ENCODE measurements at places on chromosomes 7 and 10. TPM values are rescaled to one million over a fixed set of nuclear protein-coding genes. Genes with fewer than 3 reads are reported as not detected.

DNA sequence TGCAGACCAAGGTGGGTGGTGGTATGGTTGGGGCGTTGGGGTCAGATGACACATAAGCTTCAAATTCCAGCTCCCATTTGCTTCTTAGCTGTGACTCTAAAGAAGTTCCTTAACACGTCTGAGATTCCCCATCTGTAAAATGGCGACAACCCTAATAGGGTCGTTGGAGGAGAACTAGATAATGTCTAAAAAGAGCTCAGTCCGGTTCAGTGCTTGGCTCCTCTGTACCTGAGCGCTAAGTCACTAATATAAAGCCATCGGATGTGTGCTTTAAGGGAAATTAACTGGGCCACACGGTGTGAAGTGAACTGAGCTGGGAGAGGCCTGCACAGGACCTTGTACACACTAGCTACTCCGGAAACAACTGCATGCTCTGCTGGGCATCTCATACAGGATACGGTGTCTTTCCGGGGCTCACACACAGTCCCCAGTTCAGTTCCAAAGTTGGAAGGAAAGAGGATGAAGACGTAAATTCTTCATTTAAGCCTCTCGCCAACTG lies 476 bp upstream of the ZFYVE27 start:
- H3K27ac ChIP-seq = no peak overlapping the region
- H3K4me3 ChIP-seq = no peak overlapping the region
- no peaks in the 10 kb centered on the region for H3K36me3 ChIP-seq
- H3K4me1 ChIP-seq = peaks cover 3% of the 10 kb centered on the region

DNA sequence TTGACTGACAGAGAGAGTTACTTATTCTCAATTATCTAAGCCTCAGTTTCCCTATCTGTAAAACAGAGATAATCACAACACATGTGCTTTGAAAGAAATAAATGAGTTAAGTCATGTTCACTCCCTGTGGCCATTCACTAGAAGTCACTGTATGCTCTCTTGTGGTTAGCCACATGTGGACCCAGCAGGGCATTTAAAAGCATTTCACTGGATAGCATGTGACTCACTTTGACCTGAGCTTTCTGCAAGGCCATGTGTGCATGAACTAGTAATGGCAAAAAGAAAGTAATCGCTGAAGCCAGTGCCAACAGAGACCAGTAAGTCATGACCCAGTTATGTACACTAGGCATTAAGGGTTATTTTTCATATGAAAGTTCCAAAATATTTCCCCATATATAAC lies 557.0 kb upstream of the IGFBP3 start:
- H3K36me3 ChIP-seq = no peaks in the 10 kb centered on the region
- no peak overlapping the region for H3K4me3 ChIP-seq
- DNase-seq = no peak
- H3K4me1 ChIP-seq = no peaks in the 10 kb centered on the region
- H3K27me3 ChIP-seq = no peaks in the 10 kb centered on the region

- no peaks in the 10 kb centered on the region for H3K27me3 ChIP-seq
- no peaks in the 10 kb centered on the region for H3K36me3 ChIP-seq
- no peak overlapping the region for H3K4me3 ChIP-seq
- no peaks in the 10 kb centered on the region for H3K4me1 ChIP-seq
- no peak overlapping the region for H3K27ac ChIP-seq
- DNase-seq = no peak
Measured at GRCh38 chr10:111384556-111384955, 307.7 kb downstream of the ADRA2A start.

DNA sequence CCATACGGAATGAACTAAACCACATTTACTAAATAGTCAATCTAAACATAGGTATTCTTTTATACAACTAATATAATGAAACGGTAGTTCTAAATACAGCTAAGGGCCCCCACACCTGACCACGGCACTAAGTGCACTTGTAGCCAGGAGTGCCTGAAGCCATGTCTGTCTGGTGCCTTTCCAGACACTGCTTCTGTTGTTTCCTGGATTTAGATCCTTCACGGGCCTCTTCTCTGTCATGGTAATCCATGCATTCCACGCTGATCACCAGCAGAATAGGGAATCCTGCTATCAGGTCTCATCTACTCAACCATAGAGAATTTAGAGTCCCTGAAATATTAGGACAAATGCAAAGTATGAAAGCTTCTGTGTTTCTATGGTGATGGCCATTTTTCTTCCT lies 37.8 kb downstream of the OSBPL3 start:
- peaks cover 5% of the 10 kb centered on the region for H3K4me1 ChIP-seq
- DNase-seq = peak; percentile 36
- no peak overlapping the region for H3K4me3 ChIP-seq
- H3K27ac ChIP-seq = no peak overlapping the region

DNA sequence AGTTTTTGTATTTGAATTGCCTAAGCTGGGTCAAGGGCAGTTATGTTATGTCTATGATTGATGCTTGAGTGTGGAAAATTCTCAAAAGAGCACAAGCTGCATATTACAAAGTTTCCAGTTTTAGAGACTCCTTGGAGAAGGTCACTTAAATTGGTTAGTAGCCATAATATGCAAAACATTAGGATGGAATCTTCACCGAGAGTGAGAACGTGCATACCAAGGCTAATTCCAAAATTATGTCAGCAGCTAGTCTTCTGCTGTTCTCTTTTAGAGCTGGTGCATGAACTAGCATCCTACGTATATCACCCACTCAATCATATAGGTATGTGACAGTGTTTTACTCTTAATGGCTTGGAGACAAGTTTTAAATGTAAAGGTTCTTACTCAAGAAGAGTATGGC lies 49.2 kb downstream of the MKX start:
- H3K36me3 ChIP-seq = no peaks in the 10 kb centered on the region
- H3K4me3 ChIP-seq = no peak overlapping the region
- H3K4me1 ChIP-seq = peaks cover 4% of the 10 kb centered on the region
- no peaks in the 10 kb centered on the region for H3K27me3 ChIP-seq
- DNase-seq = no peak

GRCh38 chr10:31399631-31400030 lies 80.6 kb downstream of the ZEB1 start:
- H3K27ac ChIP-seq = no peak overlapping the region
- H3K4me3 ChIP-seq = no peak overlapping the region
- H3K27me3 ChIP-seq = no peaks in the 10 kb centered on the region
- no peaks in the 10 kb centered on the region for H3K36me3 ChIP-seq
- DNase-seq = no peak
- H3K4me1 ChIP-seq = no peaks in the 10 kb centered on the region

GRCh38 chr10:49329146-49329505 lies 30.2 kb downstream of the C10orf71 start:
- no peaks in the 10 kb centered on the region for H3K4me1 ChIP-seq
- DNase-seq = no peak
- H3K36me3 ChIP-seq = no peaks in the 10 kb centered on the region
- H3K27me3 ChIP-seq = no peaks in the 10 kb centered on the region

- peak; percentile 34 for DNase-seq
- H3K4me1 ChIP-seq = no peaks in the 10 kb centered on the region
- H3K27me3 ChIP-seq = no peaks in the 10 kb centered on the region
- H3K27ac ChIP-seq = no peak overlapping the region
- H3K36me3 ChIP-seq = peaks cover 9% of the 10 kb centered on the region
Measured at GRCh38 chr10:93680412-93681047, 21.9 kb downstream of the FRA10AC1 start.

GRCh38 chr10:54501929-54502328 lies 299.1 kb downstream of the PCDH15 start:
- no peak overlapping the region for H3K27ac ChIP-seq
- no peaks in the 10 kb centered on the region for H3K4me1 ChIP-seq
- no peaks in the 10 kb centered on the region for H3K36me3 ChIP-seq
- H3K4me3 ChIP-seq = no peak overlapping the region
- H3K27me3 ChIP-seq = no peaks in the 10 kb centered on the region

GRCh38 chr10:62634576-62634975 lies 169.9 kb upstream of the ADO start:
- H3K27me3 ChIP-seq = no peaks in the 10 kb centered on the region
- no peak overlapping the region for H3K4me3 ChIP-seq
- DNase-seq = no peak
- no peaks in the 10 kb centered on the region for H3K4me1 ChIP-seq
- no peak overlapping the region for H3K27ac ChIP-seq
- no peaks in the 10 kb centered on the region for H3K36me3 ChIP-seq

DNA sequence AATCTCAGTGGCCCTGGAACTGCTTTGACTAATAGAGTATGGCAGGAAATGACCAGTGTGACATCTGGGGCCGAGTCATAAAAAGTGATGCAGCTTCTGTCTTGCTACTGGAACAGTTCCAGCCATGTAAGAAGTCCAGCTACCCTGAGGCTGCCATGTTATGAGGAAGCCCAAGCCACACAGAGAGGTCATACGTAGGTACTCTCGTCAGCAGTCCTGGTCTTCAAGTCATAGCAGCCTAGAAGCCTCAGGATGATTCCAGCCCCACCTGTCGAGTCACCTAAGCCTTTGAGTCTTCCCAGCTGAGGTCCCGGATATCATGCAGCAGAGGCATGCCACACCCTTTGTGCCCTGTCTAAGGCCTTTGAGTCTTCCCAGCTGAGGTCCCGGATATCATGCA lies 92.1 kb downstream of the PPP1R3C start:
- H3K4me3 ChIP-seq = no peak overlapping the region
- no peaks in the 10 kb centered on the region for H3K27me3 ChIP-seq
- H3K4me1 ChIP-seq = no peaks in the 10 kb centered on the region
- DNase-seq = no peak
- no peak overlapping the region for H3K27ac ChIP-seq

DNA sequence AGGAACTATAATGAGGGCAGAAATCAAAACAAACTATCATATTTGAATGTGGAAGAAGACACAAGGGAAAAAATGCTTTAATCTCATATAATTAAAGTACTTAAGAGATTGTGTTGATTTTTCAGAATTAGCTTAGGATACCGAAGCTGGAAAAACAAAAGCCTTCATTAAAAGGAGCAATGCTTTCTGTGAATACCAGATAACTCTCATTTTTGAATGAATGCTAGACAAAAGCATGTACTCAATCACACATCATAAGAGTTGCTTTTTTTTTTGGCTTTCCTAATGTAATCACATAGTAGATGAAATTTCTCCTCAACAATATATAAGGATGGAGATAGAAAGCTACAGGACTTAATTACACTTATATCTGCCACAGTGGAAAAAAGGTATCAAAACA lies 43.3 kb downstream of the CADPS2 start:
- no peaks in the 10 kb centered on the region for H3K36me3 ChIP-seq
- no peak overlapping the region for H3K4me3 ChIP-seq
- no peaks in the 10 kb centered on the region for H3K27me3 ChIP-seq
- H3K27ac ChIP-seq = no peak overlapping the region
- no peak for DNase-seq

DNA sequence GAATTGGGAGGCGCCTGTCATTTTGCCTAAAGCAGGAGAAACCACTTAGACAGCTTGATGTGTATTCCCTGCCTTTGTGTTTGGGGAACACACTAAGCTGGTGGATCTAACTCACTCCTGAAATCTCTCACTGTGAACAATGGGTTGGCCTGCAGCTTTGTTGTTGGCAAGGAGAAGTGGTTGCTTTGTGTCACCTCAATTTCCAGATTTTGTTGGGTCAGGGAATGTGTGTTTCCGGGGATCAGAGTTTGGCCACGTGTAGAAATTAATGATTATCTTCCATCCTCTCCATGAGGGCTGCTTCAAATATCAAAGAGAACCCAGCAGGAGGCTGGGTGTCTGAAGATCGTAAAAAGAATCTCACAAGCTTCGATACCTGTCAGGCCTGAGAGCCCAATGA lies 27.8 kb downstream of the A1CF start:
- DNase-seq = peak; percentile 69
- peaks cover 22% of the 10 kb centered on the region for H3K4me1 ChIP-seq
- no peaks in the 10 kb centered on the region for H3K36me3 ChIP-seq

DNA sequence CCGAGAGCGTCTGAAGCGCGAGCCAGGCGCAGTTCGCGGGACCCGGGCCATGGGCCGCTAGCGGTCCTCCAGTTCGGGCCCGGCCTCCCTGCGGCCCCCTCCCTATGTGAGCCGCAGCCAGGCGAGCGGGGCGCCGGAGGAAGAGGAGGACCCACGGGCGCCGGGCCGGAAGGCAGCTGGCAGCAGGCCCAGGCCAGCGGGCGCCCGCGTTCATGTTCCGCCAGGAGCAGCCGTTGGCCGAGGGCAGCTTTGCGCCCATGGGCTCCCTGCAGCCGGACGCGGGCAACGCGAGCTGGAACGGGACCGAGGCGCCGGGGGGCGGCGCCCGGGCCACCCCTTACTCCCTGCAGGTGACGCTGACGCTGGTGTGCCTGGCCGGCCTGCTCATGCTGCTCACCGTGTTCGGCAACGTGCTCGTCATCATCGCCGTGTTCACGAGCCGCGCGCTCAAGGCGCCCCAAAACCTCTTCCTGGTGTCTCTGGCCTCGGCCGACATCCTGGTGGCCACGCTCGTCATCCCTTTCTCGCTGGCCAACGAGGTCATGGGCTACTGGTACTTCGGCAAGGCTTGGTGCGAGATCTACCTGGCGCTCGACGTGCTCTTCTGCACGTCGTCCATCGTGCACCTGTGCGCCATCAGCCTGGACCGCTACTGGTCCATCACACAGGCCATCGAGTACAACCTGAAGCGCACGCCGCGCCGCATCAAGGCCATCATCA lies 1.1 kb downstream of the ADRA2A start:
- no peak overlapping the region for H3K27ac ChIP-seq
- peaks cover 75% of the 10 kb centered on the region for H3K27me3 ChIP-seq
- peak; percentile 21 for DNase-seq
- no peaks in the 10 kb centered on the region for H3K36me3 ChIP-seq
- no peaks in the 10 kb centered on the region for H3K4me1 ChIP-seq

DNA sequence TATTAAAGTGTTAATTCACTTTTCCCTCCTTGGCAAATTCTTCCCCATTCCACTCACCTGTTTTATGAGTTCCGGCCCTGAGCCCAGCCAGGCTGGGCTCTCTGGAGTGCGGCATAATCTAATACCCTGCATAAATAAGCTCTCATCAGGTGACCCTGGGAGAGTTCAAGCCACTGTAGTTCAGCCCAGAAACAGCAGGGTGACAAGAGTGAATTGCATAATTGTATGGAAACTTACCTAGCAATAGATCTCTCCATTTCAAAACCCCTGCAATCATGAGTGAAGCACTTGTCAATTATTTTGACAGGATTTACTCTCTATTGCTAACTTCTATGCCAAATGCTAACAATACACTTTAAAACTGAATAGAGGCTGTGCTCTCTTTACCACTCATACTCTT lies 94.7 kb downstream of the OSBPL3 start:
- no peak overlapping the region for H3K27ac ChIP-seq
- no peak overlapping the region for H3K4me3 ChIP-seq
- DNase-seq = no peak
- H3K27me3 ChIP-seq = no peaks in the 10 kb centered on the region

Gene CYP2E1
- total RNA-seq = 0.36 TPM

Gene RAPGEF5
- 4.6 TPM for total RNA-seq

Gene CCZ1B
- 27.6 TPM for total RNA-seq

Gene TUBAL3
- not detected for total RNA-seq

Gene HMX3
- total RNA-seq = 0.12 TPM

Gene ANKRD61
- total RNA-seq = not detected

Gene AGAP5
- total RNA-seq = 8.3 TPM

Measured in neural progenitor cell (in vitro differentiated cells).